ENCODE measurements at places on chromosomes 1 and 21.

GRCh38 chr1:172642970-172643369 is 15.9 kb upstream of the FASLG start:
- DNase-seq: no peak

DNA sequence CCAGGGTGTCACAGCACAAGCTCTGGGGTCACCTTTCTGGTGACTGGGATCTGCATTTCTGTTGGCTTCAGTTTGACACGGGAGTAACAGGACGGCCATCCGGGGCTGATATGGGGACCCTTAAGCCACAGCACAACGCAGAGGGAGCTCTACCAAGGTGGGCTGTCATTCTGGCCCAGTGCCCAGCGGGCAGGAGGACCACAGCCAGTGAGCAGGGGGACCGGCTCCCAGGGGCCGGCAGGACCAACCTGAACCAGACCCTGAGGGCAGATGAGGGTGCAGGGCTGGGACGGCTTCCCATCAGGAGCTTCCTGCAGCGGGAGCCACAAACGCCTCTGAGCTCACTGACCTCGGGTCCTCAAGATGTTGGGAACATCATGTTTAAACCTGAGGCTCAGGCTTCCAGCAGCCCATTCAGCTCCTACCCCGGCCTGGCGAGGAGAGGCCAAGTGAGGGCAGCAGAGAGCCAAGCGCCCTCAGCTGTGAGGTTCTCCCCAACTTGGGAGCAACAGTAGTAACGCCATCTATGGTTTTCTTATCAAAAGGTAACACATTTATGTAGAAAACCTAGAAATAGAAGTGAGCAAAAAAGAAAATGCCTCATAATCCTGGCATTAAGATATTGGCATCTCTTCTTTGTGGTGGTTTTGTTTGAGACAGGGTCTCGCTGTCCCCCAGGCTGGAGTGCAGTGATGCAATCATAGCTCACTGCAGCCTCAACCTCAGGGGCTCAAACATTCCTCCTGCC is 26.8 kb downstream of the TMEM201 start:
- no peak for DNase-seq

DNA sequence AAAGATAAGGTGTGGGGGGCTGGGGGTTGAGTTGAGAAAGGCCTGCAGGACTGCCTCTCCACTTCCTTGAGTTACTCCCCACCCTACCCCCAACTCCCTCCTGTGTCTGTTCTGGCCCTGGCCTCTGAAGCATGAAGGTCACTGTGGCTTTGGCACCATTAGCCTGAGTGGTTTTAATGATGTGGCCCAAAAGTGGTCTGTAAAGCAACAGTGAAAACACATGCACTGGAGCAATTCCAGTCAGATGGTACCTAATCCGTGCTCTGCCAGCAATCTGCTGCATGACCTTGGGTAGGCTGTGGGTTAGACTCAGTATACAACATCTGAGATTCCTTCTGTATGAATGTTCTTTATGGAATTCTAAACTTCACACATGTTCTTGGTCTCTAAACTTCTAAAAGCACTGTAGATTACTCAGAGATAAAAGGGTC is 86.5 kb upstream of the ATP1A1 start:
- DNase-seq: no peak

DNA sequence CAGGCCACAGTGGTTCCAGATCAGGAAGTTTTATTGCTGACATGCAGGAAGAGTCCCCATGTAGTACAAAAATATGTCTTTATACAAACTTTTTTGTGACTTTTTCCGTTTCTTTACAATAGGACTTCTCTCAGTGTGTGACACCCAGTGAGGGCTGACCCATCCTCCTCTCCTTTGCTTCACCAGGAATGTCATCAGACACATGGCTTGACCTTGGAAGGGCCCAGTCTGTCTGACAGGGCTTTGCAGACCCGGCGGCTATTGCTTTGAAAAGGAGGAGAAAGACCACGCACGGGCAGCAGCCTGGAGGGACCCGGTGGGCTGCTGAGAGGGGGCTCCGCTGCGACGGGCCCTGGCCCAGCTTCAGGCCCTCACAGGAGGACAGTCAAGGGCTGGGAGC is 16.2 kb upstream of the EVA1B start:
- DNase-seq: no peak

DNA sequence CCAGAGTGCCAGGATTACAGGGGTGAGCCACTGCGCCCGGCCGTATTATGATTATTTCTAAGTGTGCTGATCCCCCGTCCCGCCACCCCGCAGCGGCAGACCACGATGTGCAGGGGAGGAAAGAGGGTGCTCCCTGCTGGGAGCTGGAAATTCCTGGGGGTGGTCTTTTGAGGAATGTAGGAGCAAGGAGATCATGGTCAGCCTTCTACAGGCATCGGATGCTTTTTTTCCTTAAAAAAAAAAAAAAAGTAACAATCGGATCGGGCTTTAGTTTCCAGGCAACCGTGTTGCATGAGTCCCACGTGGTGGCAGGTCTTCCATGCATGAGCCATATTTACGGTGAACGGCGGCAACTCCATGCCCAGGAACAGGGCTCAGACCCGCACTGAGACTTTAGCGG is 74.2 kb upstream of the COX20 start:
- no peak for DNase-seq

DNA sequence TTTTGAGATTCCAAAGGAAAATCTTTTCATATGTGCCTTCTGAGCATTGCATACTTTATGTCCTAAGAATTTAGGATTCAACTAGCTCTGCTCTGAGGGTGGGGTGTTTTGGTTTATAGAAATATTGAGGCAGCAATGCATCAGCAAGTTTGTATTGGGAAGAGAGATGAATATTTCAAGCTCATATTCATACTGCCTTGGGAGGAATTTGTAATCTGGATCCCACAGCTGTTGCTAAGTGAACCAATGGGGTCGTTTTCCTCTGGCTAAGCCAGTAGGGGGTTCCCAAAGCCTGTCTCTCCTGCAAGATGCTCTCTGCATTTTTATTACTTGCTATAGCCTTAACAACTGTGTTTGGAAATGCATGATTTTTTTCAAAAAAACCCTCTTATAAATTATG is 130.6 kb downstream of the SNX7 start:
- DNase-seq: no peak

- DNase-seq: no peak
Measured at GRCh38 chr1:85349224-85349623, 72.8 kb upstream of the BCL10 start.

- DNase-seq: no peak
Measured at GRCh38 chr1:152034324-152034653, 2.5 kb downstream of the S100A11 start.

DNA sequence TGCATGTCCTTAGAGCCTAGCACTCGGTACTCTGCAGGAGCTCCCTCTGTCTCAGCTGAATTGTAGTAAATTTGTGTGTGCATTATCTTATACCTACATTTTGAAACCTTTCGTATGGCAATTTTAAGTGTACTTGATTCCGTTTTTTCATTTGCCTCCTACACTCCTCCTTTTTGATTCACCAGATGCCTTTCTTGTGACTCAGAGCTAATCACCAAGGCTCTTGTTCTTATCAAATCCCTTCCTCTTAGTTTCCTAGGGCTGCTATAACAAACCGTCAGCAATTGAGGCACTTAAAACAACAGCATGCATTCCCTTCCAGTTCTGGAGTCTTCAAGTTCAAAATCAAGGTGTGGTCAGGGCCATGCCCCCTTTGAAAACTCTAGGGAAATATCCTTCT is 261.0 kb downstream of the ASTN1 start:
- no peak for DNase-seq

DNA sequence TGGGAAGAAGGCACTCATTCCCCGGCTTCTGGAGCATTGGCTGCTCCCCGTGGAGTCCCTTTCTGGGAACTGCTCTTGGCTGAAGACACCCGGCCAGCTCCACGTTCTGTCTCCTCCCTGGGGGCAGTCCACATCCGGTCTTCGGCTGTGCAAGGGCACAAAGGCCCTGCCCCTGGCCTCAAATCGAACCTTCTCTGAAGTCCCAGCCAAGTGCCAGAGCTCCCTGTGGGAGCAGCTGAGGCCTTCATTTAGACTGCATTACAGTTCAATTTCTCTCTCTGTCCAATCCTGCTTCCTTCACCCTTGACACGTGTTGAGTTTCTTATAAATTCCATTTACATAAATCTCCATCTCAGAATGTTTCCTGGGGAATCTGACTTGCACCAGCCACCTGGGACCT is 132.9 kb upstream of the POU3F1 start:
- no peak for DNase-seq

DNA sequence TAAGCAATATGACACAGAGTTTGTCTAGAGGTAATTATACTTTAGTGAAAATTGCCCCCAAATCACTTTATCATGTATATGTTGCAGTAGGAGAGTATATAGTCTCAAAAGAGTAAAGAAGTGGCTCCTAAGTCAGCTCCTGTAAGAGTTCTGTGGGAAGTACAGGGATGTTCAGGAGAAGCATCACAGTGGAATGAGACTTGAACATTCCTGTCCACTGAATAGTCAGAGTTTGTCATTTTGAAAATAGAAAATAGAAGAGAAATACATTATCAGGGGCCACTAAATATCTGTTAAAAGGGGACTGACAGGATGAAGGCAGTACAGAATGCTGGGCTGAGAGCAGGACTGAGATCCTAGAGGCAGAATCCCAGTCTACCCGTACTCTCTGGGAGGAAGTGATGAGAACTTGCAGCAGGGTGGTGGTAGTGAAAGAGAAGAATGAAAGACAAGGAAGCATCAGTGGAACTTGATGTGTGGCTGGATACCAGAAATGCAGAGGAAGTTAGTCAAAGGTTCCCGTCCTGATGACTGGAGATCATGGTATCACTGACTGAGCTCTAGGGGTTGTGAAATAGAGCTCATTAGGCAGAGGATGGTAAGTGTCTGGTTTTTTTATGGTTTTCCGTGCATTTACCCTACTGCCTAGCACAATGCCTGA is 153.4 kb downstream of the FMN2 start:
- no peak for DNase-seq
